ENCODE measurements at places on chromosomes 2 and 18.

- DNase-seq = no peak
Observed at GRCh38 chr2:60553495-60554073, at the start of gene BCL11A. BCL11A (minus strand) TSS chr2:60553654; CDS start chr2:60553270, 384 bp downstream.

DNA sequence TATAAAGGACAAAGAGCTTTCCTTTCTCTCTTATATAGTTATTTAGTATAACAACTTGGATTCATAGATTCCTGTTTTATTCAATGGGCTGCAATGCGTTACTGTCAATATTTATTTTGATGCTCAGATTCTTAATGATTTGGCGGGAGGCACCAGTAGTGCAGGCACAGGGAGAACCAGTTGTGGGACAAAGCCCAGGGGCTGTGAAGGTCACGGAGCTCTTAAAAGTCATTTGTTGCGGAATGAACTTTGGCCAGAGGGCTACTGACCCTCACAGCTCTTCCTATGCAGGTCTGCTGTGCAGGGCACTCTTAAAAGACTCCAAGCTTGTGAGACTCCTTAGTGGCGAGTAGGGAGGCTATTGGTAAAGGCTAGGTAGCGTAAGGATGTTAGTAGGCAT is 34.0 kb downstream of the BCL2L11 start:
- DNase-seq = no peak

- DNase-seq = peak; percentile 34
Observed at GRCh38 chr2:227884511-227884947, 13.1 kb downstream of the DAW1 start.

GRCh38 chr2:158984604-158985135 is 16.2 kb downstream of the TANC1 start:
- DNase-seq = no peak

- DNase-seq = no peak
Observed at GRCh38 chr2:113237604-113238160, 41.0 kb downstream of the PAX8 start.

- DNase-seq = no peak
Observed at GRCh38 chr2:207334624-207335371, 169.1 kb upstream of the KLF7 start.

DNA sequence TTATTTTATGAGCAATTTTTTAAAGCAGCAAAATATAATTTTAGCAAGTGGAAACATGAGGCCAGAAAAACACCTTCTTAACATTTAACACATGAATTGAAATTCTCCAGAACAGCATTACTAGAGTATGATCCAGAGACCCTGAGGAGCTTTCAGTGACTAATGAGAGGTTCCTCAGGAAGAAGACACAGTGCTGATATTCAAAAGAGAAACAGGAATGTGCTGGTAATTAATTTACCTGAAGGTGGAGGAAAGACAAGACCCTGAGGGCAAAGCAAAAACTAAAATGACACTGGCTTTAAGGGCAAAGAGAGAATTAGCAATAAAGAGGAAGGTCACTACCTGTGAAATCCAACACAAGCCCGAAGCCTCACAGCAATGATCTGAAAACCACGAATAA is 97.0 kb downstream of the CDH2 start:
- DNase-seq = no peak

- no peak for DNase-seq
Observed at GRCh38 chr2:24907116-24907515, 12.9 kb downstream of the ADCY3 start.

DNA sequence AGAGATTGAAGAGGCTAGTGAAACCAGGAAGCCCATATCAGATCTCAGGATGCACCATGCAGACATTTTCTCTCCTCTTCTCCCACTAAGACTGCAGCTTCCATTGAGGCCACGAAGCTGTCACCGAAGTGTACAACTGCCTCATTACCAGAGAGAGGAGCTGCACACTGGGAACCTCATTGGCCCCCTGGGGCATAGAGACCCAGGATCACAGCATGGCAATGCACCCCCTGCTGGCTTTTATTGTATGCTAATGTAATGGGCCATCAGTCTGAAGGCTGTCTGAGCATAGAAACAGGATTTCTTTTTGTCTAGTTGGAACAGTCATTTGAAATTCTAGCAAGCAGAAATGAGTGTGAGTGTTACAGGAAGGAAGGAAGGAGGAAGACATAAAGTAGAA is 861.6 kb upstream of the CELF4 start:
- no peak for DNase-seq

DNA sequence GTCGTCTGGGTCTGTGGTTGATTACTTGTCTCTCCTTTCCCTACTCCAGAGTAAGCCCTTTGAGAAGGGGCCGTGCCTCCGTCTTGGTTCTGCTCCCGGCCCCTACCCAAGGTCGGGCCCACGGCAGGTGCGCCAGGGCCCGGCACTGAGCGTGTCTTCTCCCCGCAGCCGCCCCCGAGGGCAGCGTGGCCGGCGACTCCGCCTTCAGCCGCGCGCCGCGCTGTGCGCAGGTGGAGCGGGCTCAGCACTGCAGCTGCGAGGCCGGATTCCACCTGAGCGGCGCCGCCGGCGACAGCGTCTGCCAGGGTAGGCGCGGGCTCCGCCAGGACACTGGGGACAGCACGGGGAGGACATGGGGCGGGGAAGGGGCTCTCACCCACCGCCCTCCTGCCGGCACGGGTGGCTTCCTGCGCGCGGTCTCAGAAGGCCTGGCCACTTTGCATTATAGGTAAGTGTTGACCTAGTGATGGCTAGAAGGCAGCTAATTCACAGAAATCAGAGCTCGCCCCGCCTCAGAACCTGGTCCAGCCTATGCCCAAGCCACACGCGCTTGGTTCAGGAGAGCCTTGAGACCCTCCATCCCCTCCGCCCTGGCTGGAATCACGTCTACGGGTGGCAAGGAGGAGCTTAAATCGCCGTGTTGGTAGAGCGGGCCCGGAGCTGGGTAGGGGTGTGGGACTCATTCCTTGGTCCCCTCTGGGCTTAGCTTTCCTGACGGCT is 43.5 kb downstream of the FBLN7 start:
- DNase-seq = peak; percentile 66

DNA sequence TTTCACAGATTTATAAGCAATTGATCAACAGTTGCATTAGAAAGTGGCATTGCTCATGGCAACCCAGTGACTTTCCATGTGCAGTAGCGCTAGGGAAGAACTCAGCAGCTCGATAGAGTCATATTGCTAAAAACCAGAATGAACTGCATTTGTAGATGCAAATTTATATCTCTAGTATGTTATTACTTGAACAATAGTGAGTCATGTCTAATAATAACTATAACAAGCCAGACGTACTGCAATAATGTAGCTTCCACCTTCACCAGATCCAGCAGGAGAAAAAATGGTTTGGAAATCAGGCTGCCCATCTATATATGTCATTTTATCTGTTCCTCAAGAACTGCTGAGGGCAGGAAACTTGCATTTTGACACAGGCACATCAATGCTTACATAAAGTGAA is 66.5 kb upstream of the FIGN start:
- DNase-seq = no peak

DNA sequence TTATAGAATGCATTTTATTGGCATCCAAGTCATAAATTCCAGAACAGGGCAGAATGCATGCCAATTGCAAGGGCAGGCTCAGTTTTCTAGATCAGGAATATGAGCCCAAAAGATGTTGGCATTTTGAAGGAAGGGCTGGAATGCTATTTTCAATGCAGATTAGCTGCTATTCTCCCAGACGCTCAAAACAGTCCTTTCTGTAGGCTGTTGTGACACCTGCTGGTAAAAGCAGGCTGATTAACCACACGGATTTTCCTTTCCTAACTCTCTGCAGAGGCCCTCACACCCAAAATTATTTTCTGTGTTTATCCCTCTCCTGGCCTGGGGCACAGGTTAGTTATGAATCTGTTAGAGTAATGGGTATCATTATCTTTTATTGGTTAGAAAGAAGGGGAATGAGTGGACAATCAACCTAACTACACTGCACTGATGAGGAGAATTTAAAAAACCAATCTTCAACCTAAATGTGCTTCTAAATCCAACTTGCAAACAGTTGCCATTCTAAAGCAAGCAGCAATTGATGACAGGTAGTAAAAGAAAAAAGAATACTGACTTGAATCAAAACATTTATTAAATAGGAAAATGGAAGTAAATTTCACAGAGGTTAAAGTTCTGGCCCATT is 94.0 kb downstream of the PLA2R1 start:
- peak; percentile 3 for DNase-seq

GRCh38 chr2:12046641-12047040 is 300.2 kb downstream of the LPIN1 start:
- DNase-seq = no peak

GRCh38 chr2:41718705-41719104 is 329.1 kb upstream of the PKDCC start:
- no peak for DNase-seq

- no peak for DNase-seq
Observed at GRCh38 chr18:46502444-46502843, 154.6 kb downstream of the LOXHD1 start.

All from CD4-positive, alpha-beta T cell treated with Interleukin-6 at 100 ng/mL for 8 hours (primary cell).